Activated CD4-positive, alpha-beta memory T cell treated with anti-CD3 and anti-CD28 coated beads for 36 hours (primary cell): ENCODE measurements at places on chromosomes 12 and 14. TPM values are rescaled to one million over a fixed set of nuclear protein-coding genes. Genes with fewer than 3 reads are reported as not detected.

Gene CLEC7A
- total RNA-seq, result not detected

Gene STAB2
- not detected for total RNA-seq

Gene DHRS2
- total RNA-seq, result 2.6 TPM

Gene ACACB
- 11.1 TPM for total RNA-seq

Gene KRT6C
- not detected for total RNA-seq
